Ureter (tissue), 1 donor: ENCODE measurements at places on chromosomes 5 and 9. TPM values are rescaled to one million over a fixed set of nuclear protein-coding genes. Genes with fewer than 3 reads are reported as not detected.

- DNase-seq: no peak
These were observed 45.0 kb upstream of the N4BP3 start for GRCh38 chr5:178068293-178068692.

GRCh38 chr9:35757226-35757891 is 3.3 kb upstream of the MSMP start:
- DNase-seq: peak; percentile 69

TMEM252 gene
- not detected for total RNA-seq

- DNase-seq: no peak
These were observed 345.4 kb downstream of the ENC1 start for GRCh38 chr5:74295141-74295540.
